Articular chondrocyte of knee joint (primary cell): ENCODE measurements at places on chromosomes 4 and X. TPM values are rescaled to one million over a fixed set of nuclear protein-coding genes. Genes with fewer than 3 reads are reported as not detected.

PAGE2B gene
- not detected in 2 replicates for total RNA-seq

TIGD4 gene
- 0.22 and 0.39 TPM in 2 replicates for total RNA-seq

ABCG2 gene
- 0.39 and 0.65 TPM in 2 replicates for total RNA-seq

ETDC gene
- total RNA-seq = not detected in 2 replicates

GYPE gene
- total RNA-seq = 1.6 and 2.1 TPM in 2 replicates

SHISA3 gene
- total RNA-seq = 1.2 and 3.6 TPM in 2 replicates

C4orf50 gene
- total RNA-seq = not detected in 2 replicates

ZCCHC13 gene
- not detected in 2 replicates for total RNA-seq

SASH3 gene
- total RNA-seq = not detected in 2 replicates

PRKG2 gene
- 0.26 and 0.65 TPM in 2 replicates for total RNA-seq

PAGE2 gene
- not detected in 2 replicates for total RNA-seq

PNMA5 gene
- not detected in 2 replicates for total RNA-seq

AGTR2 gene
- not detected in 2 replicates for total RNA-seq

USP17L5 gene
- total RNA-seq = not detected in 2 replicates

AKAP14 gene
- not detected in 2 replicates for total RNA-seq

ASB11 gene
- total RNA-seq = not detected in 2 replicates

TMPRSS11F gene
- total RNA-seq = not detected in 2 replicates

PITX2 gene
- total RNA-seq = under 0.01 TPM in 1 of 2 replicates, not detected in the other

ARSJ gene
- total RNA-seq = 29.0 and 40.2 TPM in 2 replicates

ARHGAP6 gene
- total RNA-seq = 0.91 and 1.3 TPM in 2 replicates

CXCL6 gene
- 11.2 and 37.6 TPM in 2 replicates for total RNA-seq

GPM6B gene
- 3.5 and 10.3 TPM in 2 replicates for total RNA-seq

DCHS2 gene
- total RNA-seq = 0.11 and 0.13 TPM in 2 replicates

RPS6KA6 gene
- 3.4 and 6.8 TPM in 2 replicates for total RNA-seq

PABPC1L2B gene
- total RNA-seq = not detected in 2 replicates

TMPRSS11D gene
- not detected in 2 replicates for total RNA-seq

MYOZ2 gene
- not detected in 2 replicates for total RNA-seq

GPR34 gene
- total RNA-seq = not detected in 2 replicates

MTNR1A gene
- 0.32 TPM in 1 of 2 replicates, not detected in the other for total RNA-seq

FAM149A gene
- total RNA-seq = 13.6 and 14.4 TPM in 2 replicates

LRIT3 gene
- total RNA-seq = 0.13 and 0.22 TPM in 2 replicates

SUPT20HL1 gene
- 0.13 and 0.22 TPM in 2 replicates for total RNA-seq

UGT2B15 gene
- not detected in 2 replicates for total RNA-seq

VEGFC gene
- 29.1 and 62.5 TPM in 2 replicates for total RNA-seq

DOCK11 gene
- 16.8 and 19.2 TPM in 2 replicates for total RNA-seq

CTPS2 gene
- total RNA-seq = 8.8 and 10.7 TPM in 2 replicates

VGLL1 gene
- total RNA-seq = not detected in 2 replicates

CTAG2 gene
- total RNA-seq = not detected in 2 replicates

FOXP3 gene
- 0.13 TPM in 1 of 2 replicates, not detected in the other for total RNA-seq

GATA1 gene
- total RNA-seq = not detected in 2 replicates

NEIL3 gene
- total RNA-seq = 6.0 and 8.2 TPM in 2 replicates

MAGEA4 gene
- not detected in 2 replicates for total RNA-seq

GLRA3 gene
- total RNA-seq = not detected in 2 replicates

ARX gene
- not detected in 2 replicates for total RNA-seq

PARM1 gene
- 0.13 and 0.43 TPM in 2 replicates for total RNA-seq

PPARGC1A gene
- total RNA-seq = 15.4 and 21.4 TPM in 2 replicates

SH2D1A gene
- total RNA-seq = not detected in 2 replicates

PLAC1 gene
- not detected in 2 replicates for total RNA-seq

MAPK10 gene
- total RNA-seq = 14.1 and 41.8 TPM in 2 replicates

NAP1L3 gene
- 19.6 and 21.8 TPM in 2 replicates for total RNA-seq
